Activated CD8-positive, alpha-beta memory T cell treated with anti-CD3 and anti-CD28 coated beads, Interleukin-2, amount 50 U/mL, for 4 hours (primary cell): ENCODE measurements at places on chromosomes 5 and 9.

GRCh38 chr5:178931846-178932760 lies 8.9 kb upstream of the ZNF454 start:
- no peak for DNase-seq

DNA sequence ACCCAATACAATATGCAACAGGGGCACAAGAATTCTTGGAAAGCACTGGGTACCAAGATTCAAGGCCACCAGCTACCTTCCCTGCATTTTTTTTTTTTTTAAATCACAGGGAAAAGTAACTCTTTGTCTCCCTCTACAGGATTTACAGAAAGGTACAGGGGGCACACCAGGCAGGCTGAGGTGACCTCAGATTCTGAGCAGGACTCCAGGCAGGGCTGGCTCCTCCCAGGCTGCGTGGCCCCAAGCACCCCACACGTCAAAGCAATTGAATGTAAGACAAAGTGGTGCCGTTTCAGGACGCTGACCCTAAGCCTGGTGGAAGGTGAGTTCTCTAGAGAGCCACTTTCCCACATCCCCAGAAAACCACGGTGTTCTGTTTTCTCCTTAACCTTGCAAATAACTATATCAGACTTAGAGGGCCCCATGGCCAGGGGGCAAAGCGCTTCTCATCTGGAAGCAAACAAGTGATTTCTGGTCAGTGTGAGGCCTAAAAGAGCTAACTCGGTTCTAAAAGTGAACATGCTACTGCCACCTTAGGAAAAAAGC lies 222.6 kb downstream of the ROR2 start:
- no peak for DNase-seq

- no peak for DNase-seq
Observed at GRCh38 chr5:16596581-16596940, 20.2 kb downstream of the RETREG1 start.

- DNase-seq: no peak
Observed at GRCh38 chr9:749716-750115, 91.8 kb upstream of the DMRT1 start.

DNA sequence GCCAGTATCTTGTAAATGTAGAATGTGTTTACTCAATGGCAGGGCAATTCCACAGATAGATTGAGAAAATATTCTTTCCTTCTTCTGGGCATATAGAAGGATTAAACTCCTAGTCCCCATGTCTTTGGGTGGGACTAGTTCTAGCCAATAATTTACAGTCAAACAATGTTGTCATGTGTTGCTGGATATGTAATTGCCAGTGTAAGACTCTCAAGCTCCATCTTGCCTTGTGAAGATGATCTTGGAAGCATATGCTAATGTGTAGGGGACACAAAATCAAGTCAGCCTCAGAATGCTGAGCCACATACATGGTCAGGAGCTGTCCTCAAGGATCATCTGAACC lies 386.9 kb downstream of the CETN3 start:
- no peak for DNase-seq

DNA sequence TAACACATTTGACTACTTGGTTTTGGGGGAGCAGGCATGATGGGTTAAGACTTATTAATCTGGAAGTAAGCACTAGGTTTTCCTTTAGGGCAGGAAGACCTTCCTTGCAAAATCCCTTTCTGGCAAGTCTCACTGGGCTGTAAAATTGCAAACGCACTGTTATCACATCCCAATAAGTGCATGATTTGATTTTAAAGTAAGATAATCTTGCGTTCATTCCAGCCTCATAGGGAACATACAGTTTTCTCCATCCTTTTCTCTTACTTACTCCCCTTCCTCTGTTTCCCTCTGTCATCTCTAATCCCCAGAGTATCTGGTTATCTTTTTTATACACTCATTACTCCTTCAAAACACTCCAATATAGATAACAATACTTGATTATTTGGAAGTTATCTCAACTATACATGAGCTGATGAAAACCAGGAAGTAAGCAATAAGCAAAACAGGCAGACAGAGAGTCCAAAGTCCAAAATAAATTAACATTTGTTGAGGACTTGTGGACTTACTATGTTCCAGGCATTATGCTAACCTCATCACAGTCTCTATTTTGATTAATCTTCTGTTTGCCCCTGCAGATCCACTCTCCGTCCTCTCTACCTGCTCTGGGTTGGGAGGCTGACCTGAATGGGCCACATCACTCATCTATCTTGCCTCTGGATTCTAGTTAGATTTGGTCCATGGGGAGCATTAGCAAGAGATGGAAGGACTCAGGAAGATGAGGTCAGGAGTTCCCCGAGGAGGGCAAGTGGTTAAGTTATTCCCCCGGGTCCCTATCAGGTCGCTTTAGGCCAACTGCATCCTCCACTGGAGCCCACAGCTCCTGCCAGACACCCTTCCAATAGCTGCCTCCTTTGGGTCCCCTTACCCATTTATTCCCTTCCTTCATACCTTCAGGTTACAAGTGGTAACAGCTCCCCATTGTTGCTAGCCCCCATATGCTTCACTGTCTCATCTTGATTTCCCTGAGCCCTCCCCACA lies 60.2 kb downstream of the SLC22A5 start:
- DNase-seq: no peak

- DNase-seq: no peak
Observed at GRCh38 chr9:19552282-19553105, 143.7 kb downstream of the ACER2 start.

- no peak for DNase-seq
Observed at GRCh38 chr9:19239955-19240354, 9.5 kb downstream of the DENND4C start.

- peak; percentile 31 for DNase-seq
Observed at GRCh38 chr5:141914199-141914743, 9.4 kb upstream of the DELE1 start.

- DNase-seq: no peak
Observed at GRCh38 chr5:501831-502184, 22.4 kb downstream of the SLC9A3 start.

- no peak for DNase-seq
Observed at GRCh38 chr5:53479045-53479589, 1.3 kb upstream of the FST start.

- DNase-seq: no peak
Observed at GRCh38 chr5:164357395-164358033, 852.1 kb downstream of the MAT2B start.

DNA sequence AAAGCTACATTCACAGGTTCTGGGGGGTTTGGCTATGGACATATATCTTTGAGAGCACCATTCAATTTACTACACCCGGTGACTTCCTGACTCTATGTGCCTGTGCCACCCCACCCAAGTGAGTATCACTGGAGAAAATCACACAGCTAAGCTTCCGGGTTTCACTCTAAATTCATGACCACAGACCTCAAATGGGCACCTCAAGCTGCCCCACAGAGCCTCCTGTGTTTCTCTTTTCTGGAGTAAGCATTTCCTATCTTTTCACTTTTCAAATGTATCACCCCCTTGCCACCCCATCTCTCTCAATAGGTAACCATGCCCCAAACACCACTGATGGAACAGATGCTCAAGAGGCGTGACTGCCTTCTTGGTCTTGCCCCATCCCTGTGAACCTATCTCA lies 49.2 kb upstream of the NEK6 start:
- DNase-seq: no peak

GRCh38 chr5:34676416-34676815 lies 20.3 kb downstream of the RAI14 start:
- no peak for DNase-seq

- no peak for DNase-seq
Observed at GRCh38 chr5:90037646-90038045, 371.9 kb downstream of the CETN3 start.

DNA sequence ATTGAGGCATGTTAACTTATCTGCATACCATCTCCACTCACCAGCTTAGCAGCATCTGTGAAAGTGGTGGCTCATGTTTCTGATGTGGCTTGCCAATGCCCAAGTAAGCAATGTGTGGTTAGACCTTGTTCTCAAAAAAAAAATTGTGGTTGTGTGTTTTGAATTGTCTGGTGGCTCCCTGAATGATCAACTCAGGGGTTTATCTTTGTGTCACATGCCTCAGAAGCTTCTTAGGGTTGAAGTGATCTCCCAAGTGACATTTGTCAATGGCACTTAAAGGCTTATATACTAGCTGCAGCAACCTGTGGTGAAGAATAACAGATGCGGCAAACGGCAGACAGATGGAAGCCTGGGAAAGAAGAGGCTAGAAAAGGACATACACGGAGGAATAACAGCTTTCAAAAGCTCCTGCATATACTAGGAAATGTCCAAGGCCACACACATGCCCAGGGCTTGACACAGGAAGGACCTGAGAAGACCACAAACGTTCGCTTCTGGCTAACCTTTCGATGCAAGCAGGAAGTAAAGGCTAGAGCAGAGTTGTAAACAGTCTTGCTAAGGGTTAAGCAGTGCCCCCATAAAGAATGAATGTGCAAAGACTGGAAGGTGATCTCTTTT lies 42.2 kb upstream of the FSD1L start:
- peak; percentile 38 for DNase-seq

DNA sequence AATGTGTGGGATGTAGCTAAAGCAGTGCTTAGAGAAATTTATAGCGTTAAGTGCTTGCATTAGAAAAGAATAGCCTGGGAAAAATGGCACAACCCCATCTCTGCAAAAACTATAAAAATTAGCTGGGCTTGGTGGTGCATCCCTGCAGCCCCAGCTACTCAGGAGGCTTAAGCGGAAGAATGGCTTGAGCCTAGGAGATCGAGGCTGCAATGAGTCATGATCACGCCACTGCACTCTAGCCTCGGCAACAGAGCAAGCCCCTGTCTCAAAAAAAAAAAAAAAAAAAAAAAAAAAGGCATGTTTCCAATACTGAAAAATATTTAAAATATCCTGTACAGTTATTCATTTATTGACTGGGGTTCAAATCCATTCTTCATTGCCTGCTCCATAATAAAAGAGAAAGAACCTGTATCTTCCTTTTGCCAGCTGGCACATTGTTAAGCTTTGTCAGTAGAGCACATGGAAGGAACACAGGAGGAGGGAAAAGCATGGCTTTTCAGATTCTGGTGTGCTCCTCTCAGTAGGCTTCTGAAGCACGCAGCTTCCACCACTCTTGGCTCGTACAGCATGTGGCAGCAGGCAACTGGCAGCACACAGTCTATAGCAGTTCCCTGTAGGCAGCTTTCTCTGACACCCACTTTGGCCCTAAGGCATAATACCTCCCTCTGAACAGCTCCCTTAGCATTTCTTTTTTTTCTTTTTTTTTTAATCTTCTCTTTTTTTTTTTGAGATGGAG lies 73.5 kb downstream of the TRIM36 start:
- no peak for DNase-seq

DNA sequence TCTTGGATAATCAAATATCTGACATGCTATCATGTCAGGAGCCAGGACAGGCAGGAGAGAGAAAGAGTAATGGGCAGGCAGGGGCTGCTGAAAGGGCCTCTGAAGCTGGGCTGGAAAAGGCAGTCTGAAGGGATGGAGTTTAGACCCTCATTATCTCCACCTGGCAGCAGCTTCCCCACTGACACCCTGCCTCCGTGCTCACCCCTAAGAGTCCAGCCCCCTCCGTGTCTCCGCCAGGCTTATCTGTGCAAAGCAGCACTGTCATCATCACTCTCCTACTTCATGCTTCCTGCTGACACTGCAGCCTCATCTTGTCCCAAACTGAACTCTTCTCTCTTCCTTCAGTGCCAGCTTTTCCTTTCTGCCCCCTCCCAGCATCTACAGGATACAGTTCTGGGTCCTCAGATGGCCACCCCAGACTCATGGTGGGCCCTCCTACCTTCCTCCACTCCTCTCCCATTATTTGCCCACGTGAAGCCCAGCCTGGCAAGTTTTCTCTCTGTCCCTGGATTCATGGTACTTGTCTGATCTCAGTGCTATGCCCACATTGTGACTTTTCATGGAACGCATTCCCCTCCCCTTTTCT lies 70.9 kb upstream of the KLF9 start:
- DNase-seq: no peak

DNA sequence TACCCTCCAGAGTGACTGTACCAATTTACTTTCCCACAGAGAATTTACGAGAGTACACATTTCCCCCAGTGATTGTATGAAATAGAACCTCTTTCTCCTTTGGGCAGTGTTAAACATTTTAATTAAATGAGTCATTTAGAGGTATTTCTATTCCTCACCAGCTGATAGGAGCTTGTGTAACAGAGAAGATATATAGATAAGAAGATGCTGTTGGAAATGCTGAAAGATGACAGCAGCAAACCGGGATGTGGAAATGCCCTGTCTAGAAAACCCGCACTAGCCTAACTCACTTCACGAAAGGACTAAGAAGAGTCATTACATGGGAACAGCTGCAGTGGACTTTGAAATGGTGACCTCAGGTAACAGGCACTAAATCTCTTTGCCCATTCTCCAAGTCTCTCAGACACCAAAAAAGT lies 68.3 kb downstream of the LPAR1 start:
- DNase-seq: no peak
